Left renal pelvis (tissue), 4 donors: ENCODE measurements at places on chromosomes 2 and 18.

DNA sequence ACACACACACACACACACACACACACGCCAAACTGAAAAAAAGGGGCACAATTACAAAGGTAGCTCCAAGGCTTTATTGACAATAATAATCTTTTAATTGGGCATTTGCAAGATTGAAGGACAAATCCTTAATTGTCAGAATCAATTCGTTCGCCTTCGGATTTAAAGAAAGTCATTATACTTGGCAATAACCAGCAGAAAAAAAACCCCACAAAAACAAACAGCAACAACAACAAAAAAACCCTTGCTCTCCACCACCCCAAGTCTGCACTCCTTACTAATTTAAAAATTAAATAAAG lies 1.8 kb upstream of the HOXD8 start:
- DNase-seq = no peak

GRCh38 chr2:44623622-44624351 lies 262.0 kb downstream of the CAMKMT start:
- no peak for DNase-seq

GRCh38 chr2:41922177-41922576 lies 125.6 kb upstream of the PKDCC start:
- DNase-seq = no peak

- no peak for DNase-seq
Observed at GRCh38 chr2:118845005-118845521, 2.4 kb downstream of the EN1 start.
